ENCODE measurements at places on chromosomes 3 and 15.
A peak's percentile ranks its signal among the peaks of the same experiment; 100 is the strongest.

- DNase-seq = no peak
Measured at GRCh38 chr15:99087405-99087943, 17.4 kb upstream of the SYNM start.

GRCh38 chr3:50972029-50972428, 297.3 kb downstream of the DOCK3 start:
- DNase-seq = no peak

DNA sequence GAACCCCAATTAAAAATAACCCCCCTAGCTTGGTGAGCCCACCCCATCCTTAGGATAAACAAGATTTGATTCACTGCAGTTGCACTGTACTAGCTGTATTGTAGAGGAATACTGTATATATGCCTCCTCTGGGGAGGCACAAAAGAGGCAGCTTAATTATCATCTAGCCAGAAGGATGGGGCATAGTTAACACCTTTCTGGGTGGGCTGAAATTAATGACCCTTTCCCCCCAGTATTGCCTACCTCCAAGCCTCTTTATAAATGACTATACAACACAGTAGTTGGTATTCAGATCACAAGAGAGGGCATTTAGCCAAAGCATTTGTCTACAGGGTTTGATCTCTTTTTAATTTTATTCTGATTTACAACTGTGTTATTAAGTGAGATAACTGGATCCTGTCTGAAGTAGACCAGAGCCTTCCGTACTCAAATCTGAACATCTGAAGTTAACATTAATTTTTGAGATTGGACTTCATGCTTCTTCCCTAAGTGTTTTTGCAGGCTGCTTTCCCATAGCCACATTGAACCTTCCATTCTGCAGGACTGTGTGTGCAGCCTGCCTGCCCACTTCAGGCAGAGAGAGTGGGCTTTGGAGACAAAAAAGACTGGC, 807.0 kb upstream of the ARRDC4 start:
- no peak for DNase-seq

DNA sequence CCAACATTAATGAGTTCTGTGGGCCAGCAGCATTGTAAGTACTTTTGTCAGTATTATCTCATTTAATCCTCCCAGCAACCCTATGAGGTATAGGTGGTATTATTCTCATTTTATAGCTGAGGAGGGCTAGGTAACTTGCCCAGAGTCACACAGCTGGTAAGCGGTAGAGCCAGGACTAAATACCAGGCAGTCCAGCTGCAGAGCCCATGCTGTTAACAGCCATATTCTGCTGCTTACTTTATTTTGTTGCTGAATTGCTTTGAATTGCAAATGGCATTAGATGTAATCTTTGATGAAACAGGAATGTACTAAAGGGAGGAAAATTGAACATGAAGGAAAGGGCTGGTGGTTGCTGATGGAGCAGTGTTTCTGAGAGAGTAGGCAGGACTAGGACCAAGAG, 19.6 kb downstream of the OXNAD1 start:
- DNase-seq = no peak

- no peak for DNase-seq
Measured at GRCh38 chr15:77354063-77354462, 65.8 kb downstream of the PEAK1 start.

DNA sequence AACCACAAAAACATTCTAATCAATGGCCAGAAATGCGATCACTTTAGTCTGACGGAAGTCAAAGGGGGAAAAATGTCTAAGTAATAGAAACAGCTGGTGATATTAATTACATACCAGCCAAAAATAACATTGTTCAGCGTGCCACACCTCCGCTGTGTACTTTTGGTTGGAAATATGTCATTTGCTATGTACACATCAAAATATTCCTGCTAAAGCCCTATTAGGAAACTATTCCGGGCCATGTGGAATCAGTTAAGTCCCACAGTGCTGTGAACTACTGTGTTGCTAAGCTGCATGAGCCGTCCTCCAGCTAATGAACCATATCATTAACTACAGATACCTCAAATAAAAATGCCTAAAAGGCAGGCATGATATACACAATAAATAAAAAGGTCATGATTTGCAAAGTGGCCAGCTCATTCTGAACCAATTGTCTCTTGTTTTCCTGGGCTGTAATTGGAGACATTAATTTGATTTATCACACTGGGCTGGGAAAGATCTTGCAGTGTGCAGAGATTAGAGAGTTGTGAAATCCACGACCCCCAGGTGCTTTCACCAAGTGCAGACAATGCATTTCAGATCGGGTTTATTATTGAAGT, 200.5 kb upstream of the LRTM1 start:
- DNase-seq = no peak

- no peak for DNase-seq
Measured at GRCh38 chr15:48465410-48465809, 134.2 kb downstream of the DUT start.

GRCh38 chr3:42847731-42848130, 27.9 kb downstream of the CYP8B1 start:
- peak; percentile 67 for DNase-seq

DNA sequence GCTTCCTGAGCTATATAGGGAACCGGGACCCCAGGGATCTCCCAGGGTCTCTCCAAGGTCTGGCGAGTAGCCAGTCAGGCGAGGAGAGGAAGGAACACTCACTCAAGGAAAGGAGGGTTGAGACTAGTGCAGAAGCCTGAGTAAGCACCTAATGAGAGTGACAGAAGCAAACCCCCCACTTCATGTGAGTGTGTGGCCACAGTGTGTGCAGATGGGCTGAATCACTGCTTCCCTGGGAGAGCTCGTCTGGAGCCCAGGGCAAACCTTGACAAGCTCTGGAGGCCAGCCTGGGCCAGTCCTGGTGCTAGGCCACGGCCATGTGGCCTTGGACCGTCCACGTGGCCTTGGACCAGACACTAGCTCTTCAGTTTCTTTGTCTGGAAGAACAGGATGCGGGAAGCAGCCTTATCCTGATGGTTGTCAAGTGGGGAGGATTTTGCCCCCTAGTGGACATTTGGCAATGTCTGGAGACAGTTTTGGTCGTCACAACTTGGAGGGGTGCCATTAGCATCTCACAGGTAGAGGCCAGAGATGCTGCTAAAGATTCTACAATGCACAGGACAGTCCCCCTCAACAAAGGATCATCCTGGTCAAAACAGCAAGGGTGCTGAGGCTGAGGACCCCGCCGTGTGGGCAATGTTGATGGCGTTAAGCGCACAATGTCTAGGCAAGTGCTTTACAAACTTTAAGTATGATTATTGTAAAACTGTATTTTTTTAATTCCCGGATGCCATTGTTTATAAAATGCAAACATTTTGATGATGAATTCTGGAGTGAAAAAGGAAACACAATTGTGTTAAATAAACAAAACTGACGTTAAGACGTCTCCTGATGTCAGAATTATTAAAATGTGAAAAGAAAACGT, 34.8 kb upstream of the CTSH start:
- DNase-seq = no peak

DNA sequence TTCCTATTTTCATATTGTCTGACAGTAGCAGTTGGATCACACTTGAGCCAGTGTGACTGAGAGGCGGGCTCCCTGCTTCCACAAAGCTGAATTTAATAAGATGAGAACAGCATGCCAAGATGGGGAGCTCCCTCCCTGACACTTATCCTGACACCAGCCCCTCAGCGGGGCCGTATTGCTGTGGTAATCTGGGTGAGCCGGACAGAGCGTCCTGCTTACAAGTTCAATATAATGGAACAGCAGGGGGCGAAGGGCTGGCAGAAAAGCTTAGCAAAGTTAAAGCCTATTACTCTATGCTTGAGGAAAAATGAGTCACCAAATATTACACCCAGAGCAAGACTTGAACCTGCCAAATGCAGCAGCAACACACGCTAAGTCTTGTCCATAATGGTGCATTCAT, 163.8 kb upstream of the CMC1 start:
- DNase-seq = no peak

DNA sequence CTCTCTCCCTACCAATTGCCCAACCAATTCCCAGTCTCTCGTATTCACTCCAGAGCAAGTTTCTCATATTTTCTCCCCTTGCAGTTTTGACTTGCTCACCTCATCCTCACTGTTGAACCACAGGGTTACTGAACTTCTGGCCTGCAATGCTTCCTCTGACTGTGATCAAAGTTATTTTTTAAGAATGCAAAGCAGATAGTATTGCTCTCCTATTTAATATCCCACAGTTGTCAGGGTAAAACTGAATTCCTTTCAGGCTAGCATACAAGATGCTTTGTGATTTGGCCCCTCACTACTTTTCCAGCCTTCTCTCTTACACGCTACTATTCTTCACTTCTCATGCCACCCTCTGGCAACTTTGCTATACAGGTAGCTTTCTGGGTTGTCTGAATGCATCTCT, 80.9 kb downstream of the LRRFIP2 start:
- DNase-seq = no peak

DNA sequence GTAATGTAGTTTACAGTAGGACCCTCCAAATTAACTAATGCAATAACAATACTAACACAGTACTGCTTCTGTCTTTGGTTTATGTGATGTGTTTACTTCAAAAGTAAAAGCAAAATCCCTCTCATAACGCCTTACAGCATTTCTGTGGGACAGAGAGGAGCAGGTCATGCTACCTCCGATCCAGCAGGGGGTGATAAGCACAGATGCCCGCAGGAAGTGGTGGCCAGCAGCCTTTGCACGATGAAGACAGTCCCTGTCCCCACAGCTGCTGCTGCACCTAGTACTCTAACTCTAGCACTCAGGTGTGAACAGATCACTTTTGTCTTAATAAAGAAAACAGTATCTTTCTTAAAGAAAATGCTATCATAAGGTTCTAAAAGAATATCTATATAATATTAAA, 38.3 kb downstream of the ANO10 start:
- DNase-seq = no peak

GRCh38 chr3:150407051-150407807, 869 bp upstream of the TSC22D2 start:
- DNase-seq = peak; percentile 38

DNA sequence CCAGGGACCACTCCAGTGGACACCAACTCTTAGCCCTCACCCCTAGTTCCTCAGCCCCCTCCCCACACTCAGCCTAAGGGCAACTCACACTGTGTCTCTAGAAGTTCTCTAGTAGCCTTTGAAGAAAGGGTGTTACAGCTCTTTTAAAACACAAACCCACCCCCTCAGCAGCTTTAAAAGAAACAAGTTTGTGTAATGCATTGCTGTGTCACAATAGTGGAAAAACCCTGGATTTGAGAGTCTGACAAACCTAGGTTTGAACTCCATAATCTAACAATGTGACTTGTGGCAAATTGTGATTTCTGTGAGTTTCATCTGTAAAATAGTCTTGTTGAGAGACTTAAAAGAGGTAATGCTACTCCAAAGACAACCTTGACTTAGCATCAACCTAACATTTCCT, 54.0 kb downstream of the PLCH1 start:
- no peak for DNase-seq

DNA sequence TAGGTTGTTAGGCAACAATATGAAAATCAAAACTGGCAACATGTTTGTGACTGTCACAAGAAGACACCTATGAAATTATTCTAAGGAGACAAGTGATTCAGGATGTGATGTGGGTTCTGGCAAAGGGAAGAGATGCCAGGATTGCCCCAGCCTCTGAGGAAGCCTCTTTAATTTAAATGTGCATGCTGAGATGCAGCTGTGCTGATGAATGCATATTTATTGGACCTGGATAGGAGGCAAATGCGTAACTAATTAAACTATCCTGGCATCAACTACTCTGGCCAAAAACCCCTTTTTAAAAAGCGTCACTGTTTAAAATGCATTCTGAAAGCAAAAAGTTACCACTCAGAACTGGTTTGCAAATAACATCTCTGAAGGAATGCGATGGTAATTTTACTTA, 176.5 kb upstream of the DPH6 start:
- no peak for DNase-seq

- no peak for DNase-seq
Measured at GRCh38 chr3:141229132-141229531, 2.5 kb upstream of the PXYLP1 start.

DNA sequence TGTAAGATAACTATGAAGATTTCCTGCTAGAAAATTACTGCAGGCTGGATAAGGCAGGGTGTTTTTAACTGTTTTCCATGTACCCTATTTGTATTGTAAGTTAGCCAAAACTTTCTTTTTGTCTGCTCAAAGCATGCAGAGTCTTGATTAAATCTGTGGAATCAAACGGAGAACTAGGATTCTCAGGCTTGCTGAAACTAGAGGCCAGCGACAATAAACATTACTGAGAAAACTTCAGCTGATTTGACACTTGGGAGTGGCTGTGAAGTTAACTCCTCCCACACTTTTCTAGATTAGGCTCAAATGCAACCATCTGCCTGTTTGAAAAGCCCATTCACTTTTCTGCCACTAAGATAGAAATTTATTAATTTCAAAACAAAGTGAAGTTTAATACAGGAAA, 153.2 kb upstream of the FRMD4B start:
- no peak for DNase-seq

DNA sequence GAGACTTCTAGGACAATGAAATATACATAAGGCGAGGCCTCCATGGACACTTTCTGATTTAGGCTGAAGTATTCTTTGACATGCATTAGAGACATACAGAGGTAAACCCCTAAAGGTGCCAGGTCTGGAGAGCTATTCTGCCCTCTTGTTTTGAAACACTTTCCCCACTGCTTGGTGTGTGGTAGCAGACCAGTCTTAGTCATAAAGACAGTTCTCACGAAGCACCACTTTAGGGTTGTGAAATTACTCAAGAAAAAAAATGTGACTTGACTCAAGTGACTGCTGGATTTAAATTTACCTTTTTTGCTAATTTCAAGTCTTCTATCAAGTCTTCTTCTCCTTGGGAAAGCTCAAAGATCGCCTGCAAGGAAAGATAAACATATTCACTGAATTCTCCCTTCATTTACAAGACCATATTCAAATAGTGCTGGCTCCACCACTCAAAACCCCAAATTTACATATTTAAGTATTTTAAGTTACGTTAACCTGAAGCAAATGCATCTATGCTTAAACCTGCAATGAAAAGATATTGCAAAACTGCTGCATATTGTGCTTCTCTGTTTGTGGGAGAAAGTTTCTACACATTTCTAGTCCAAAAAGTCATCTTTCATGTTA, 48.4 kb downstream of the ARHGEF3 start:
- DNase-seq = no peak

- DNase-seq = peak; percentile 54
Measured at GRCh38 chr15:65054333-65055200, 9.4 kb downstream of the SLC51B start.

GRCh38 chr15:31024330-31024729, 32.9 kb upstream of the MTMR10 start:
- no peak for DNase-seq

- no peak for DNase-seq
Measured at GRCh38 chr3:80750637-80751036, 982.8 kb upstream of the ROBO1 start.

DNA sequence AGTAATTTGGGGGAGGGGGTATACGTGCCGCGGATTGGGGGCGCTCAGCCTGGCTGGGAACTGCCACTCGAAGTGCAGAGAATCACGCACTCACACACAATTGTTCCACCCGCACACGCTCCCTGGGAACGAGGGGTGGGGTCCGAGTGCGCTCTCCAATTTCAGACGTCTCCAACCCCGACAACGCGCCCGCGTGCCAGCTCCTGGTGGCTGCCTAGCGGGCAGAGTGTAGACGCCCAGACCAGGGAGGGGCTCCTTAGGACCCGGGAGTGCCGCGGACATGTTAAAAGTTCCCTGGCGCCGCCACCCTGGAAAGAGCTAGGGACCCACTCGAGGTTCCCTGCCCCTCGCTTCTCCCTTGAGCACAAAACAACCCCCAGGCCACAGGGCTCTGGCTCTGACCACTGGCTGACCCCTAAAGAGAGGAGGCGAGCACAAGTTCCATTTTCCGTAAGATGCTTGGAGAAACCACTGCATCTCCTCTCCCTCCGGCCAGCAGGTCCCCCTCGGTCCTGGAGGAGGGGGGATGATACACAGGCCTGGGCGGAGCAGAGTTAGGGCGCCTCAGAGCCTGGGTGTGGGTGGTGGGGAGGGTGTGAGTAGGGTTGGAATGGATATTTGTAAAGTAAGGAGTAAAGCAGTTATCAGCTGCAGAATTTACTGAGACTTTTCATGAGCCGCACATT, 894 bp upstream of the ANKRD63 start:
- no peak for DNase-seq
